ENCODE measurements at places on chromosomes 2 and 18.
A peak's percentile ranks its signal among the peaks of the same experiment; 100 is the strongest.

DNA sequence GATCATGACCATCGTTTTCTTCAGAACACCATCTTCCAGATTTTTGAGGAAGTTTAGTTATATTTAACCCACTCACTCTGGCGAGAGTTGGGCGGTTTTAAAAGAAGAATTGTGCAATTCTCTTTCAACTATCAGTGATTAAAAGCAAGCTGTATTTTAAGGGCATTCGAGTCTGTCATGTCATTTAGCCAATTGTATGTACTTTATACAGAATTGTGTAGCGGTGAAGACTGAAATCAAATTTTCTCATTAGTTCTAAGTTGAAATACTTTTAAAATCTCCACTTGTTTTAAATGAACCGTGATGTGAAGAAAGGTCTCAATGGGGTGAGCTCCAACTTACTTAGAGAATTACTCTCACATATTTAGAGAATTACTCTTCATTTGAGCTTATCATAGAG lies 214.6 kb upstream of the DTNA start:
- DNase-seq: no peak

GRCh38 chr2:201959626-201960025 lies 74.0 kb upstream of the FZD7 start:
- no peak for DNase-seq

- DNase-seq: no peak
These were observed 639.9 kb downstream of the ERBB4 start for GRCh38 chr2:211898702-211899101.

DNA sequence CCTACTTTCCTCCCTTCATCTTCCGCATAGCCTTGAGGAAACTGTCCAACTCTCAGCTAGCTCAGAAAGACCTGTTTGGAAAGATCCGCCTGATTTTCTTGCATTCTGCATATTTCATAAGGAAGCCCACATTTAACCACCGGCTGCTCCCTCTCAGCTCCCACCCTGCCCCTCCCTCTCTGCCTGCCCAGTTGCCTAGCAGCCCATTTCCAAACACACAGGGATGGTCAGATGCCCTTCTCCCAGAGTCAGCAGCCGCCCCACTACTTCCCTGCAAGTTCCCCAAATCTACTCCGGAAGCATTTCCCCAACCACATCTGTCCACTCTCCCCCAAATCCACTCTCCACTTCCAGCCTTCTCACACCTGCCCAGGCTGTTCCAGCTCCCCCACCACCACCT lies 96.0 kb downstream of the TNS1 start:
- DNase-seq: no peak

- no peak for DNase-seq
These were observed 188.1 kb downstream of the LAMA1 start for GRCh38 chr18:6929370-6930102.

- DNase-seq: no peak
These were observed 42.1 kb upstream of the EVA1A start for GRCh38 chr2:75602724-75603342.

- no peak for DNase-seq
These were observed 97.4 kb upstream of the ITGA6 start for GRCh38 chr2:172329774-172330671.

DNA sequence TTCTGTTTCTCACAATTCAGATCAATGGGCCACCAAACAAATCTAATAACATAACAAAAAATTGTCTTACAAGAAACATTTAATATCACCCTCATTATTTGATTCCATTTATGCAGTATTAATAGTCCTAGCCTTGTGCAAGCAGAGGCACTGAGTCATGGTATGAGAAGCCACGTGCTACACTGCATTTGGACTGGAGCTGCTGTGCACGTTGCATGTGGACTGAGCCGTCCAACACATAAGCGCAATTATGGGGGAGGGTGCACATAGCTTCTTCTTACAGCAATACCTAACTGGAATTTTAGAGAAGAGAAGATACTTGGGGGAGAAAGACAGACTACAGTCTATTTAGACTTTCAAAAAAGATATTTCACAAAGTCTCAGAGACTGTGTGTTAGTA lies 329.6 kb upstream of the ID2 start:
- DNase-seq: no peak

DNA sequence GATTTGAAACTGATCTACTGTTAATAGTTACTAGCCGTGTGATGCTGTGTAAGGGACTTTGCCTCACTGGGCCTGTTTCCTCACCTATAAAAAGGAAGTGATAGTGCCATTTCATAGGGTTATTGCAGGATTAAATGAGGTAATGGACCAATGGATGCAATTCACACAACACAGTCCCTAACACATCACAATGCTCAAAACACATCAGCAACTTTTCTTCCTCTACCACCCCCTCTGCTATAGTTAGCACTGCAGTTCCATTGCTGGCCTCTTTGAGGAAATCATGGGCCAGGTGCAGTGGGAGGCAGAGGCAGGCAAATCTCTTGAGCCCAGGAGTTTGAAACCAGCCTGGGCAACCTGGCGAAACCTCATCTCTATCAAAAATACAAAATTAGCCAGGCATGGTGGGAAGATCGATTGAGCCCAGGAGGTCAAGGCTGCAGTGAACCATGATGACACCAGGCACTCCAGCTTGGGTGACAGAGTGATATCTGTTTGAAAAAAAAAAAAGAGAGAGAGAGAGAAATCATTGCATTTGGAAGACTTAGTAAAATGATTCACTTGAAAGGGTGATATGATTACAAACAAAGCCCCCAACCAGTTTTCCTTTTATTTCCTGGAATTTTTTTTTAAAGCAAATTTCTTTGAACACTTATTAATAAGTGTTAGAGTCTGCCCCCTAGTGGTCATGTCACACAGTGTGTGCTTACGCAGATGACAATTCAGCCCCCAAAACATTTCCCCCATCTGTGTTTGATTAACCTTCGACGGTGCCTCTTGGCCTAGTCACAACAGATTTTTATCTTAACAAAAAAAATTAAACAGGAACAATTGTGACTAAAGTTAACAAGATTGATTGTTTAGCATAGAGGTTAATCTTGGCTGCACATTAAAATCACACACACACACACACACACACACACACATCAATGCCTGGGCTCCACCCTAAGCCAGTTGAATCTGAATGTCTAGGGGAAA lies 88.6 kb upstream of the BCL11A start:
- peak; percentile 61 for DNase-seq

DNA sequence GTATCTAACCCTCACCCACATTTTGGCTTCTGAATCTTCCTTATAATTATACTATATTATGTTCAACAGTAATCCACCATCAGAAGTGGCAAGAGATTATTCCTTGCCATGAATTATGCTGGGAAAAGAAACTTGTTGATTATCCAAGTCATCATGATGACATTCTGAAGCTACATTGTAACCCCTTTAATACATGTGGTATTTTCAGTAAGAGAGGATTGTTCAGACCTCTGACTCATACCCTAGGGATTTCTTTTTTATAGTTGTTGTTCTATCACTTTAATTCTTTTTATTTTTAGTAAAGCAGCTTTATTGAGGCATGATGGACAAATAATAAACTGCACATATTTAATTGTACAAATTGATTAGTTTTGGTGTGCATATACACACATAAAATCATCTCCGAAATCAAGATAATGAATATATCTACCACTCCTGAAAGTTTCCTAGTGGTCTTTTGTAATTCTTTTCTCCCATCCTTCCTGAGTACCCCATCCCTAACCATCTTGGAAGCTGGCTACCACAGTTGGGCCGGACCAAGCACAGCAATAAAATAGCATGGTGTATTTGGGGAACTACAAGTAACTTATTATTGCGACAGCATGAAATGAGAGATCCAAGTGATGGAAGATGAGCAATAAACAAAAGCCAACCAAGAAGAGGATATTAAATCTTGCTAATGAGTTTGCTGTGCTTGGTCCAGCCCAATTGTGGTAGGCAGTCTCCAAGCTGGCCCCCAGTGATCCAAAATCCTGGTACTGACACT lies 159.9 kb downstream of the BARD1 start:
- DNase-seq: no peak

- DNase-seq: peak; percentile 57
These were observed 39.0 kb upstream of the SIX3 start for GRCh38 chr2:44902217-44903137.

DNA sequence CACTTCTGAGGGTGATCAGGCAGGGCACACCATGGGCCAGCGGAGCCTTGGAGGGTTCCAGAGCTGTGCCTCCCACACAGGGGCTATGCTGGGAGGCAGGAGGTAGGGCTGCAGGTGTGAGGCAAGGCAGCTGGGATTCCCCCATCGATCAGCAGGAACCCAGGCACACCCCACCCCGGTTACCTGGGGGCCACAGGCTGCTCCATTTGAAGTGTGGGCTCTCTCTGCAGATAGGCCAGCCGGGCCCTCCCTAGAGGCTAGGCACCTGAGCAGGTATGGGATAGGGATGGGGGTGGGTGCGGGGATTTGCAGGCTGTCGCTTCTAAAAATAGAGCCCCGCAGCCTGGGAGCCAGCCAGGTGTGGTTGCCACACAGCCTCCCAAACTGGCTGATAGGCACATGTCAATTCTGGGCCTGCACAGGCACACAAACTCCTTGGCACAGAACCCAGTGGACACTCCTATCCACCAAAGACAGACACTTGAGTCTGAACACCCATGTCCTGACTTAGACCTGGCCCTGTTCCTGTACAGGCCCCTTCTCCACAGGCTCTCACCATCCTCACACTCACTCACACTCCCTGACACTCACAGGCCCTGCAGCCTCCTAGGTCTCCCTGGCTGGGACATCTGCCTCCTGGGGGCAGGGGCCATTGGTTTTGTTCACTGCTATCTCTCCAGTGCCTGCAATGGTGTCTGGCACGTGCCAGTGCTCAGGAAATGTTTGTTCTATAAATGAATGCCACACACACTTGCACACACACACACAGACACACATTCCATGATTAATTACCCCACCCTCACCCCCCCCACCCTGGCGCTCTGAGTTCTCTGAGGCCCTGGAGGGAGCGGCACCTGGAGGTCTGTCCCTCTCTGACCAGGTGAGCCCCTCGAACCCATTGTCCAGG lies 73.4 kb downstream of the ZFP36L2 start:
- DNase-seq: no peak

DNA sequence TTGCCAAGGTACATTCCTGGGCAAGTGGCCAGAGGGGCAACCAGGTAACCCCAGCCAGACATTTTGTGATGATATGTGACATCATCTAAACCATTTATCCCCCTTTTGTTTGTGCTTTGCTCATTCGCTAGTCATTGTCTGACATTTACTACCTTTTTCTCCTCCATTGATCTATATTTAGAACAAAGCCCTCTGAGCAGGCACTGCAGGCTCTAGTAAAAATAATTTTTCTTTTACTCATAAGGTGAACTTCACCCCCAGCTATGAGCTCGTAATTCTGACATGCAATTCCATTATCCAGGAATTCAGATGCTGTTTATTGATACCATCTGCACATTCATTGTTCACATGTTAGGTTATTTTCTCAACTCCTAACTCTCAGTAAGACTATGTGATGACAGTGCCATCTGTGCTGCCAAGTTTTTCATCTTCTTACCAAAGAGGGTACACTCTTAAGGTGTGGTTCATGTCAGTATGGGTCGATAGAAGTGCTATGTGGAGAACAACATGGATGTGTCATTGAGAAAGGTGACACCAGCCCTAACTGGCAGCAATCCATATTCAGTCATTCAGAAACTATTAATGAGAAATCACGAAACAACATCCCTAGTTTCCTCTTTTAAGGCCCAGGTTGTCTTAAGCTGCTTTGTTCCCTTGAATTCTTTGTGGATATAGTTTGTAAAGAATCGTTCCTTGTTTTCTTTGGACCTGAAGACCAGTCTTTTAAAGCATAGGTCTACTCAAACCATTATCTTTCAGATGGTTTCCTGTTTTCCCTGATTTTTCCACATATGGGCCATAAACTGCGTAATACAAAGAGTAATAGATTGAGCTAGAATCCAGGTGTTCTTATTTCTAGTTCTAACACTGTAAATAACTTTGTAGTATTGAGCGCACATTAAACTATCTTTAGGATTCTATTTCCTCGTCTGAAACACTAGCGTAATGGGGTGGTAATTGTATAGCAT lies 978.1 kb upstream of the CDH2 start:
- no peak for DNase-seq

DNA sequence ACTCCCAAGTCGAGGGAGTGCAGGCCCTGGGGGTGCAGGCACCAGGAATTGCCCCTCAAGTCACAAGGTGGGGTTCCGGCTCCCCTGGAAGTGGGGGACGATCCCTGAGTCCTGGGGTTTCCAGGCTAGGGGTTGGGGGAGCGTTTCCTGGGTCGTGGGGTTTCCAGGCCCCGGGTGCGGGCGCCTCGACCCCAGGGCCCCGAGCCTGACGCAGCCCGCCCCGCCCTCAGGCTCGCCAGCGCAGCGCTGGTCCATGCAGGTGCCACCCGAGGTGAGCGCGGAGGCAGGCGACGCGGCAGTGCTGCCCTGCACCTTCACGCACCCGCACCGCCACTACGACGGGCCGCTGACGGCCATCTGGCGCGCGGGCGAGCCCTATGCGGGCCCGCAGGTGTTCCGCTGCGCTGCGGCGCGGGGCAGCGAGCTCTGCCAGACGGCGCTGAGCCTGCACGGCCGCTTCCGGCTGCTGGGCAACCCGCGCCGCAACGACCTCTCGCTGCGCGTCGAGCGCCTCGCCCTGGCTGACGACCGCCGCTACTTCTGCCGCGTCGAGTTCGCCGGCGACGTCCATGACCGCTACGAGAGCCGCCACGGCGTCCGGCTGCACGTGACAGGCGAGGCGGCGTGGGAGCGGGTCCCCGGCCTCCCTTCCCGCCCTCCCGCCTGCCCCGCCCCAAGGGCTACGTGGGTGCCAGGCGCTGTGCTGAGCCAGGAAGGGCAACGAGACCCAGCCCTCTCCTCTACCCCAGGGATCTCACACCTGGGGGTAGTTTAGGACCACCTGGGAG lies 12.0 kb downstream of the SIGLEC15 start:
- DNase-seq: peak; percentile 24

DNA sequence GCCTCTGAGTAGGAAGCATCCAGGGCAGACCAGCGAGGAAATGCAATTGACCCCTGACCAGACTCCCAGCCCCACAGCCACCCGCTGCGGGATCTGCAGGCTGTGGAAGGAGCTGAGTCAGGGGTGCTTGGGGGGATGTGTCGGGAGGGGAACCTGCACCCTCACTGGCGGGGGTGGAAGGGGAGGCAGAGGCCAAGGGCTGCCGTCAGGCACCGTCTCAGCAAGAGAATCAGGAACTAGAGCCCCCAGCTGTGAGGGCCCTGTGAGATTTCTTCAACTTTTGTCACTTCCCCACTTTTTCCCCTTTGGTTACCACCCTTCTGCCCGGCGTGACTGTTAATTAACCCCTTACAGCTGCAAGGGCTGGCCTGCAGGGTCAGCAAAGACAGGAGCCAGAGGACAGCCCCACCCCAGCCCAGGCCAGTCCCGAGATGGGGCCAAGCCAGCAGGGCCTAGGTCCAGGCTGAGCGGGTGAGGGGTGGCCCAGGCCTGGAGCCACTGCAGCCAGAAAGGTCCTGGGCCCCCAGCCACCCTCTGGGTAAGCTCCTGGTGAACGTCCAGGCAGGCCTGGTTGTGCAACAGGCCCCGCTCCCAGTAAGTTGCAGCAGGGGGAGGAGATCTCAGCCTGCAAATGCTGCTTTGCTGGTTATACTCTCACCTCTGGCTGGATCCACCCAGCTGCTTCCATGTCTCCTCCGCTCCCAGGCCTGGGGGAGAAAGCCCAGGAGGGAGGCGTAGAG lies 147.0 kb upstream of the ID2 start:
- DNase-seq: peak; percentile 28

Measured in SK-N-DZ (cell line).